Stomach (tissue), 19 donors: ENCODE measurements at places on chromosomes 4 and X. TPM values are rescaled to one million over a fixed set of nuclear protein-coding genes. Genes with fewer than 3 reads are reported as not detected.

- no peak overlapping the region for H3K27ac ChIP-seq
- H3K4me3 ChIP-seq, result no peak overlapping the region
- no peaks in the 10 kb centered on the region for H3K36me3 ChIP-seq
- no peaks in the 10 kb centered on the region for H3K27me3 ChIP-seq
Observed at GRCh38 chr4:8078610-8079015, 80.0 kb downstream of the ABLIM2 start.

TMEM255A gene
- 0.25 TPM for polyA plus RNA-seq

UNC5C gene
- 0.13 TPM for polyA plus RNA-seq

DNA sequence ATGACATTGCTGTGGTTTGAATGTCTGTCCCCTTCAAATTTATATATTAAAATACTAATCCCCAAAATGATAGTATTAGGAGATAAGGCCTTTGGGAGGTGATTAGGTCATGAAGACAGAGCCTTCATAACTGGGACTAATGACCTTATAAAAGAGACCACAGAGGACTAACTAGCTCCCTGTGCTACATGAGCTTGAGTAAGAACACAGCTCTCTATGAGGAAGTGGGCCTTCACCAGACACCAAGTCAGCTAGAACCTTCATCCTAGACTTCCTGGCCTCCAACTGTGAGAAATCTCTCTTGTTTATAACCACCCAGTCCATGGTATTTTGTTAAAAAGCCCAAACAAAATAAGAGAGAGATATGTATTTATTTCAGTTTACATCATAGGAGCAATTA lies 242.2 kb upstream of the CTSO start:
- no peaks in the 10 kb centered on the region for H3K4me1 ChIP-seq
- H3K4me3 ChIP-seq, result no peak overlapping the region
- H3K27ac ChIP-seq, result no peak overlapping the region
- DNase-seq, result no peak

GRCh38 chr4:162782778-162783525 lies 383.7 kb downstream of the NAF1 start:
- H3K4me3 ChIP-seq, result no peak overlapping the region
- no peak overlapping the region for H3K27ac ChIP-seq
- no peaks in the 10 kb centered on the region for H3K36me3 ChIP-seq
- H3K27me3 ChIP-seq, result no peaks in the 10 kb centered on the region
- no peak for DNase-seq
